ENCODE measurements at places on chromosomes 12 and 14.

DNA sequence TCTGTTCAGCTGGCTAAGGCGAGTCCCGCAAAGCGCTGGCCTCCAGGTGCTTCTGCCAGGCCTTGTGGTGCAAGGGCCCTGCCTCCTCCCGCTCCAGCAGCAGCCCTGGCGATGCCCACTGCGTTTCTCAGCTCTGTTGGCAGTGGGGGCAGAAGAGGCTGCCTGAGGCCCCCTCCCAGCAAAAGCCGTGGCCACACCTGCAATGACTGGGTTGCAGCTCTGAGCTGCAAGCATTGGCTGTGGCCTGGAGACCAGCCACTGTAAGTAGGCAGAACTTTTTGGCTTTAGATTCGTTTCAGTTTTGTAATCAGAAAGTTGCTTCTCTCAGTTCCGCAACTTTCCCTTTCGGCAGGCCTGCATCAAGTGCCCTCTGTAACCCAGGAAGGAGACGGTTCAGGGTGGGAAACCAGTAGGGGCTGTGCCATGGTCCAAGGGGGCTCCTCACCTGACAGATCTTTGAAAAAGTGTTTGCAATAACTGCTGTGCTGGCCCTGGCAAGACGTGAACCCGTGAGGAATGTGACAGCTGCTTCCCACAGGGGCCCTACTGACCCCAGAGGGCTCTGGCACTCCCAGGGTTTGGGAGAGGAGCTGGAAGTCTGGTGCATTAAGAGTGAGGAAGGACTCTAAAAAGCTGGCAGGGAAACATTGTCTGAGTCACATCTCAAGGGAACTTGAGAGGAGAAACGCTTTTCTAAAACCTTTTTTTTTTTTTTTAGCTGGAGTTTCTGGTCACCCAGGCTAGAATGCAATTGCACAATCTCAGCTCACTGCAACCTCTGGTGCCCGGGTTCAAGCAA is 54.5 kb upstream of the MAX start:
- DNase-seq = peak; percentile 95

- no peak for DNase-seq
Observed at GRCh38 chr14:33567023-33567728, 383.7 kb downstream of the EGLN3 start.

DNA sequence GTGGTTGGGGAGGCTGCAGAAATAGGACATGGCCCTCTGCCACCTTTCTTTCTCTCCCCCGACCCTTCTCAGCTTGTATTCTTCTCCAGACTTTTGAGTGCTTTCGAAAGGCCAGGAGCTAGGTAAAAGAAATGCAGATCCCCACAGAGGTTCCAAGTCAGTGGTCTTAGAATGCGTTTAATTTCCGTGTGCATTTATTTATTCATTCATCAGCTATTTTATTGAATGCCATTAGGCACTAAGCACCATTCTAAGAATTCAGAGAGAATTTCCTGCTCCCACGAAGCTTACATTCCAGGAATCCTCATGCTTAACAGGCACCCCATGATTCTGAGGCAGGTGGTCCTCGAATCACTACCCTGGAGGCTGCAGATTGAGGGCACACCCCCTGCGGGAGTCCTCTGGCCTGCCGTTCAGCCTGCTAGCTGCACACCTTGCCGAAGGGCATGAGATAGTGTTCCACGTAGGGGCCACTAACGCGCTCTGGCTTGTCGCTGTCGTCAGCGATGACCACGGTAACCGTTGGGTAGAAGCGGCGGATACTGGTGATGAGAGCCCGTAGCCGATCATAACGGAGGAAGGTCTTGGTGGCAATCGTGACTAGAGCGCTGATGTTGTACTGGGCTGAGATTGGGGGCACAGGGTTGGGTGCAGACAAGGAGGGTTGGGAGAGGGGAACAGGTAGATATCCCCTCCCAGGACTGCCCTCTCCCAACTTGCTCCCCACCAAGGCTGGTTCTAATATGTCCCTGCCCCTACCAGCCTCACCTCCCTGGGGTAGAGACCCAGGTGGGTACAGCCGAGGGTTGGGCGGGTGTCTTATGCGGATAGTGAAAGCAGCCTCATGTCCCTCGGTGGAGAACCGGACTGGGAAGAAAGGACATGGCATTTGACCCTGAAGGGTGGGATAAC is 4.5 kb downstream of the B4GALNT1 start:
- DNase-seq = no peak

DNA sequence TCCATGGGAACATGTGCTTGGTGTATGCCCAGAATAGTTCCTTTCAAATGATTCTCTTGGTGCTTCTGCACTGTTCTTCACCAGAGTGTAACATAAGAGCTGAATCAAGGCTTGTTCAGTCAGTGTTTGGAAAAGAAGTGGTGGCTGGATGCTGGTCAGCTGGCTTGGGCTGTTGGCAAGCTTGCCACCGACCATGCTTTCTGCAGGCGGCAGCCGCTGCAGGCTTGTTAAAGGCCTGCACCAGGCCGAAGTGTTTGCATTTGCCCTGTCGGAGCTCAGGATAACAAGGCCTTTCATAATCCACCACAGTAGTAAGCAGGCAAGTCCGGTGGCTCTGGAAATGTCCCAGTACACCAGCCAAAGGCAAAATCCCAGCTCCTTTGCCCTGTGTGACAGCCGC is 26.9 kb downstream of the DAAM1 start:
- DNase-seq = no peak

- DNase-seq = no peak
Observed at GRCh38 chr12:127819056-127819455, 447.9 kb upstream of the TMEM132C start.

DNA sequence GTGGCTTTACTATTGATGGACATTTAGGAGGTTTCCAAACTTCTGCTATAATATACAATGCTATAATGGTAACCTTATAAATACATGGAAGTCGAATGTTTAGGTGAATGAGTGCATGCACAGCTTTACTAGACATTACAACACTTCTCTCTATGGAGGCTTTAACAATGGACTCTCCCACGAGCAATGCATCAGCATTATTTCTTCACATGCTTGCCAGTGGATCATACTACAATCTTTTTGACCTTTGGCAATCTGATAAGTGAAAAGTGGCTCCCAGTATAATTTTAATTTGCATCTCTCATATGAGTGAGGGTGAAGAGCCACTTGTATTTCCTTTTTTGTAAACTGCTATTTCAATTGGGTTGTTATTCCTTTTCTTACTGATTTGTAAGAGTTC is 18.2 kb downstream of the RDH12 start:
- DNase-seq = no peak

DNA sequence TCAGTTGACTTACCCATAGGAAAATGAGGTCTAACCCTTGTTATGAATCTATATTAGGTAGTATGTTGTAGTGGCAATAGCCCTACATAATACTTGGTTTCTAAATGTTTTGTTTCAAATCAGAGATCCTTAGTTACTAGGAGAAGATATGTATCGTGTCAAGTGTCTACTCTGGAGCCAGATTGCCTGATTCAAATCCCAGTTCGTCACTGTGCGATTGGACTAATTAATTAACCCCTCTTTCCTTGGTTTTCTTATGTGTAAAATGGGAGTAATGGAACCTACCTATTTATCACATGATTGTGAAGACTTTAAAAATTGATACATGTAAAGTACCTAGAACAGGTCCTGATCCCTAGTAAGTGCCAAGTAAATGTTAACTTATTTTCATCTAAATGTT is 1.4 kb downstream of the LETMD1 start:
- no peak for DNase-seq

DNA sequence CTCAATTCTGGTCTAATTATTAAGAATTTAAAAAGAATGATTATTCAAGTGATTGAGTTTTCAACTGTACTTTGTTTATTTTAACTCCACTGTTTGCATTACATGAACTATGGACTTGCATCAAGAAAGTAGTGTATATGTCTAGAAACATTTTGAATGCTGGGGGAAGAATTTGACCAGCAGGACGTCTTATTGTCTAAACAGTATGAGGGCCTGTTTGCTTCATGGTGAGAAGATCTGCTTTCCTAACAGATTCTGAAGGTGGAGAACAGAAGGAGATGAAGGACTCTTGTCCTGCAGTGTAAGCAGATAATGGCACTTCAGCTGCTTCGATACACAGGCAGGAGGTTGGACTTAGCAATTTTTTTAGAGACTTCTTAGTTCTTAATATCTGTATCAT is 176.0 kb downstream of the DACT1 start:
- DNase-seq = no peak

DNA sequence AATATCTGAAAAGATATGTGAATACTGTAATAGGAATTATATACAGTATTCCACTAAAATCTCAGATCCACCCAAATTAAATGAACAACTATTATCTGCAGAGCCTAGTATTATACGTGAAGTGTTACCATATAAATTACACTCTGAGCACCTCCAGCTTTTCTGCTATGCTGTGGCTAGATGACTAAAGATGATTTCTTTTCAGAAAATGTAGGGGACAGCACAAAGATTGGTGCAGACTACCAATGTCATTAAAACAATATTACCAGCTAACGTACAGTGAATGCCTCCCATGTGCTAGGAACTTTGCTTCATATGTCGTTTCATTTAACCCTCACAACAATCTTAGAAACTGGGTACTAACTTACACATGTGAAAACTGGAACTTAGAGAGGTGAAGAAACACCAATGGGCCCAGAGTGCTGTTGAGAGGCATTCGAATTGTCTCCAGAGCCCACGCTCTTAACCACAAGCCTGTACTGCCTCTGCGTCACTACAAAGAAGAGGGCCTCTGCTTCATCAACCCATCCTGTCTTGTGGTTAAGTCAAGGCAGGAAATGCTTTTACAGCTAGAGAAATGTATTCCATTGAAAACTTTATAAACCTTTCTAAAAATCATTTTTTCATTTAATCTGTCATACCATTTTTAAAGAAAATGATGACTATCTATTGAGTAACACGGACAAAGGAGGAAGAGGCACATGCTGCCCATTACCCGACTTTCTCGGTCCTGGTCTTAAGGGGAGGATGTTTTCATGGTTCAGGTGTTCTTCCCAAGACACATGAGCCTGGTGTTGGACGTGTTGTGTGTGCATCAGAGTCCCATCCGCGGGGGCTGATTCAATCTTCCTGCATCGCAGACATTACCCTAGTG is 1.3 kb downstream of the GPR65 start:
- DNase-seq = no peak

DNA sequence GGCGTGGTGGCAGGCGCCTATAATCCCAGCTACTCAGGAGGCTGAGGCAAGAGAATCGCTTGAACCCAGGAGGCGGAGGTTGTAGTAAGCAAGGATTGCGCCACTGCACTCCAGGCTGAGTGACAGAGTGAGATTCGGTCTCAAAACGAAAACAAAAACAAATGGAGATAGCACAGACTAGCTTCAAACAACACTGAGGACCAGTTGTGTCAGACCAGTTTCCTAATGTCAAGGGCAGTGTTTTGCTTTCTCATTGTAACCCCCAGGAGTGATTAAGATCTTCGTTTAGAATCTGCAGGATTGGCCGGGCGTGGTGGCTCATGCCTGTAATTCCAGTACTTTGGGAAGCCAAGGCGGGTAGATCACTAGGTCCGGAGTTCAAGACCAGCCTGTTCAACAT is 18.5 kb downstream of the RPGRIP1 start:
- no peak for DNase-seq

- DNase-seq = peak; percentile 59
Observed at GRCh38 chr12:27899151-27899661, 73.3 kb downstream of the PTHLH start.

GRCh38 chr12:71636704-71637115 is 26.9 kb downstream of the ZFC3H1 start:
- peak; percentile 30 for DNase-seq

DNA sequence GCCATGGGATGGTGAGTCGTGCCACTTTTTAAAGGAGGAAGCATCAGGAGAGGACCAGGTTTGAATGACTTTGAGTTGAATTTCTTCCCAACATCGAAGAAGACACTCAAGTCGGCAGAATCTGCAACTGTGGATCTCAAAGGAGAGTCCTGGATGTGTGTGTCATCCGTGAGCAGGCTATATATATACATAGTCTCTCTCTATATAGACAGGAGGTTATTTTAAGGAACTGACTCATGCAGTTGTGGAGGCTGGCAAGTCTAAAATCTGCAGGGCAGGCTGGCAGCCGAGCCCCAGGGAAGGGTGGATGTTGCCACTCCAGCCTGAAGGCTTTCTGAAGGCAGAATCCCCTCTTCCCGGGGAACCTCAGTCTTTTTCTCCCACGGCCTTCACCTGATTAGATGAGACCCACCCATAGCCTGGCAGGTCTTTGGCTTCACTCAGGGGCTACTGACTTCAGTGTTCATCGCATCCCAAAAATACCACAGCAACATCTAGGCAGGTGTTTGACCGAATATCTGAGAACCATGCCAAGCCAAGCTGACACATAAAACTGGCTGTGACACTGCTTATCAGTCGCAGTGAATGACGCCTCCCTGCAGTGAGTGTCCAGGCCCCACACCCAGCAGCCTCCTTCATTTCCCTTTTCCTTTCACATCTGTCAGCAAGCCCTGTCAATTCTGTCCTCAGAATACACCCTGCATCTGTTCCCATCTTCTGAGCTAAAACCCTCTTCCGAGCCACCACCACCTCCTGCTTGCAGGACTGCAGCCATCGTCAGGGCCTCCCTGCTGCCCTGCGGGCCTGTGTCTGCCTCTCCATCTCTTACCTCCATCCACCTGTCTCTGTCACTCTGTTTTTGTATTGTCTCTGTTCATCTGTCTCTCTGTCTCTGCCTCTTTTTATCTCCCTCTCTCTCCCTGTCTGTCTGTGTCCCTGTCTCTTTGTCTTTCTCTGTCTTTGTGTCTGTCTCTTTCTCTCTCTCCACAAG is 54.0 kb downstream of the ZNF664 start:
- peak; percentile 35 for DNase-seq

- DNase-seq = no peak
Observed at GRCh38 chr12:4645023-4645422, 3.8 kb downstream of the AKAP3 start.

DNA sequence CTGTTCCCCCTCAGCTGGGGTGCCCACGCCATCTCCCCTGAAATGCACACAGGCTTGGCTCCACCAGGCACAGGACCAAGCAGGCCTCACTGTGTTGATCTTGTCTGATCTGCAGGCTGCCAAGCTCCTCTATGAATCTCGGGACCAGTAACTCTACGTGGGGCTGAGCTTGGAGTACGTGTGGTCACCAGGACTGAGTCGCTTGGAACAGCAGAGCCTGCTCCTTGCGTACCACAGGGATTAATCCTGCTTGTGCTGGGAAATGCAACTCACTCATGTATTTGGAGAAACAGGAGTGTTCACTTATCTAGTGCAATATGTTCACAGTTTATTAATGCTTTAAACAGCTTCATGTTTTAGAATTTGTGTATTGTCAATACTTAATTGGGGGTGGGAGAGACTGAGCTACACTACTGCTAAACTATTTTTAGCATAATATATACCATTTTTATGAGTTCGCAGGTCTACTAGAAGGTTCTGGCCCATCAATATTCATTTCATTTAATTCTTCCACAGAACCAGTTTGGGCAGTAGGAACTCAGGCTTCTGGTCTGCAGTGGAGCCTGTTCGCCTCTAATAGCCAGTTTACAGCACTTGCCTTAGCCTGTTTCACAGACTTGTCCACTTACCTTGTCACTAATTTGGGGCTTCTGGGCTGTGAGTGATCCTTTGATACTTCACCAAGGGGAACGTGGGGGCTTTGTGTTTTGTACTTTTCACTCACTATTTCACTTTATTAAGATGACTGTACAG is 17.4 kb downstream of the ZFYVE21 start:
- DNase-seq = no peak

GRCh38 chr12:51442324-51442723 is 17.7 kb downstream of the SLC4A8 start:
- DNase-seq = no peak

- DNase-seq = no peak
Observed at GRCh38 chr12:121713257-121713777, 765 bp downstream of the TMEM120B start.

- no peak for DNase-seq
Observed at GRCh38 chr12:15488481-15488880, 166.2 kb downstream of the PTPRO start.

- peak; percentile 83 for DNase-seq
Observed at GRCh38 chr12:50314636-50315312, 31.5 kb upstream of the LIMA1 start.
